Hypothalamus (tissue), 51 donors: ENCODE measurements at places on chromosomes 12 and 14.
A peak's percentile ranks its signal among the peaks of the same experiment; 100 is the strongest.

DNA sequence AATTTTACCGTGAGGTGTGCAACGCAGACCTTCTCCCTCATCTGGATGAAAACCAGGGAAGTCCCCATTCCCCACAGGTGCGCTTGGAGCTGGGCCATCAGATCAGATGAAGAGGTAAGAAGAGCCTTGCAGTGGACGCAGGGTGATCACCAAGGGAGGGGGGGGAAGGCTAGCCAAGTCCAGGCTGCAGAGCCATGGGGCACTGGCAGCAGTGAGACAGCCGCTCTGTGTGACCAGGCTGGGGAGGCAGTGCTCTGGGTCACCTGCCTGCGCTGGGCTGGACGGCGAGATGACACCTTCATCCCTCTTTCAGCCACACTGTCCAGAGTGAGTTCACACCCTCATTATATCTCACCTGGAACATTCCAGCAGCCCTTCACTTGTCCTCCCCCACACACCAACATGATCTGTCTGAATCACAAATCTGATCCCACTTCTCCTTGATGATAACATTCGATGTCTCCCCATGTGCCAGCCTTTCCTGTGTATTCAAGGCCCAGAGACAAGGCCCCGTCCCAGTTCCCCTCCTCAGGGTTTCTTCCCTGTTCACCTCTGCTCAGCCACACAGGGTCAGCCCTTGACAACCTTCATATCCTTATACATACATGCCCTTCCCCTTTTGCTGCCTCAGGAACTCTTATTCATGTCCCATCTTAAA lies 65.9 kb upstream of the VASH1 start:
- DNase-seq: no peak

- no peak for DNase-seq
These were observed 2.1 kb upstream of the ATP23 start for GRCh38 chr12:57939291-57939690.

DNA sequence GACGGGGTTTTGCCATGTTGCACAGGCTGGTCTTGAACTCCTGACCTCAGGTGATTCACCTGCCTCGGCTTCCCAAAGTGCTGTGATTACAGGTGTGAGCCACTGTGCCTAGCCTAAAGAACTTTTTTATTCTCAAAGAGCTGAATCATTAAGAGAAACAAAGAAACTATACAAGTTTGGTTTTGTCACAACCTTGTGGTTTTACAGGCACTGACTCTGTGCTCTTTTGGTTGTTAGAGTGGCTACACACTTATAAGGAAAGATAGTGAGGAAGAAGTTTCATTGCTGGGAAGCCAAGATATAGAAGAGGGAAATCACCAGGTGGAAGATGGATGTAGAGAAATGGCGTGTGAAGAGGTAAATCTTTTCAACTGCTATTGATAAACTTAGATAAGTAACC lies 10.1 kb upstream of the DNAH10 start:
- no peak for DNase-seq

DNA sequence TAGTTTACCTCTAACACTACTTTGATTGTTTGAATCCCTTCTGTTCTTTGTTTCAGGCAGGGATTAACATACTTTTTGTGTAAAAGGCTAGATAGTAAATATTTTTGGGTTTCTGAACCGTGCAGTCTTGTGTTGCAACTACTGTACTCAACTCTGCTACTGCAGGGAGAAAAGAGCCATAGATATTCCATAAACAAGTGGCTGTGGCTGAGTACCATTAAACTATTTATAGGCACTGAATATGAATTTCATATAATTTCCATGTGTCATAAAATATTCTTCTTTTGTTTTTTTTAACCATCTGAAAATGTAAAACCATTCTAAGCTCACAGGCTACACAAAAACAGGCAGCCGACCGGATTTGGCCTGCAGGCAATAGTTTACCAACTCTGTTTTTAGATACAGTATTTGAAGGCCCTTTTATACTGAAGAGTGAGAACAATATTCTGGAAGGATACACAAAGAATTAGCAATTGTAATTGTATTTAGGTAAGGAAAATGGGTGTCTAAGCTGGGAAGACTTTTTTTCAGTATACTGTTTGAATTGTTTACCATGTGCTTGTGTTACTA lies 15.7 kb downstream of the NR1H4 start:
- no peak for DNase-seq

GRCh38 chr12:52295663-52296062 lies 4.3 kb upstream of the KRT81 start:
- no peak for DNase-seq

DNA sequence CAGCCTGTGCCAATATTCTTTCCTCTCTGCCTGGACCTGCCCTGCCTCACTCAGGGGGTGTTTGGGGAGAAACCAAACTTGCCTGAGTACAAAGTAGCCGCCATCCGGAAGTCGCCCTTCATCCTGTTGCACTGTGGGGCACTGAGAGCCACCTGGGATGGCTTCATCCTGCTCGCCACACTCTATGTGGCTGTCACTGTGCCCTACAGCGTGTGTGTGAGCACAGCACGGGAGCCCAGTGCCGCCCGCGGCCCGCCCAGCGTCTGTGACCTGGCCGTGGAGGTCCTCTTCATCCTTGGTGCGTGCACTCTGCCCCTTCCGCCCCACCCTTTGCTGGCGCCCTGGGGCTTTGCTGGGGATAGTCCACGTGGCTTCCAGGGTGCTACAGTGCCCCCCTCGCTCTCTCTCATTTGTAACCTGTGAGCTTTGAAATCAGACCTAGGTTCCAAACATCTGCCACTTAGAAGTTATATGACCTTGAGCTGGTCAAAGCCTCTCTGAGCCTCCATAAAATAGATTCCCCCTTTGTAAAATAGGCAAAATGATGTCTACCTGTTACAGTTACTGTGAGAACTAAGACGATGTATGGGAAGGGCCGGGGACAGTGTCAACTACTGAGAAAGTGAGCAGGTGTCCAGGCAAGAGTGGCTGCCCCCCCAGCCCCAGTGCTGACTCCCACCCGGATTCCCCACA lies 4.5 kb downstream of the KCNH3 start:
- no peak for DNase-seq

DNA sequence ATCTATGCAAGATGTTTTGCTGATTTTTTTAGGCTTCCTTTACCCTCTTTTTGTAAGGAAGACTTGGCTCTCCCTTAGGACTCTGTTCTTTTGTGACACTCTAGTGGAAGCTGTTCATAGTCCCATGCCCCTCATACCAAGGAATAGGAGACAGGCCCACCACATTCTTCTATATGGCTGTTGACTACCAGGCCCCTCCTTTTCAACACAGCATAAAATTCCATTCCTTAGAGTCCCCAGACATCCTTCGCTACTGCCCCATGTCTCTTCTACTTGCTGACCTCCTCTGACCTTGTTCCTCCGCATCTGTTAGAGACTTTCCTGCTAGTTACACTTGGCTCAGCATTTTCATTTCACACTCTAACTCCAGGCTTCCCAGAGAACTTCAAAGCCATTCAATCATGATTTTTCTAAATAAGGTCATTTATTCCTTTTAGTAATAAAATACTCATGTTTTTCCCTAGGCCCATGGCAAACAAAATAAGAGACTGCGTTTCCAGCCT lies 9.7 kb downstream of the PIK3C2G start:
- no peak for DNase-seq

- DNase-seq: peak; percentile 21
These were observed 1.0 kb downstream of the NACA start for GRCh38 chr12:56723889-56724700.

DNA sequence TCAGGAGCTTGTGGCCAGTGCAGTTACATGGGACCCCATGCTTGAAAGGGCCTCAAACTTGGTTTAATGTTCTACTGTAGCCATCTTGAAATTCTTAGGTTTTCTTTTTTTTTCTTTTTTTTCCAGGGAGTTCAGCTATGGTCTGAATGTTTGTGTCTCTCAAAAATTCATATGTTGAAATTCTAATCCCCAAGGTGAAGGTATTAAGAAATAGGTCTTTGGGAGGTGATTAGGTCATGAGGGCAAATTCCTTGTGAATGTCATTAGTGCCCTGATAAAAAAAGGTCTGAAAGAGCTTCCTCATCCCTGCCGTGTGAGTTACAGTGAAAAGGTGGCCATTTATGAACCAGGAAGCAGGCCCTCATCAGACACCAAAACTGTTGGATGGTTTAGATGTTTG lies 324.1 kb downstream of the C12orf75 start:
- DNase-seq: no peak

DNA sequence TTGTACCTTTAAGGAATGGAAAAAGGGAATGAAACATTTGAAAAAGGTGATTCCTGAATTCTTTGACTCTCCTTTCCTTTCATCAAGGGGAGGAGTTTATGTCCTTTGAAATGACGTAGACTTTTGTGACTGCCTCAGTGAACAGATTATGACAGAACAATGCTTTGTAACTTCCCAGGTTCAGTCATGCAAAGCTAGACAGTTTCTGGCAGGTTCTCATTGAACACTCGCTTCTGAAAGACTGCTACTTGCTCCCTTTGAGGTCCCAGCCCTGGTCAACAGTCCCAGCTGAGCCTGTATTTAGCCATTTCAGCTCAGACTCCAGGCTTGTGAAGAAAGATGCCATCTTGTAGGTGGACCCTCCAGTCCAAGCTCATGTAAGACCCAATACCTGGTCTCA lies 1178.9 kb downstream of the BCL11B start:
- no peak for DNase-seq

DNA sequence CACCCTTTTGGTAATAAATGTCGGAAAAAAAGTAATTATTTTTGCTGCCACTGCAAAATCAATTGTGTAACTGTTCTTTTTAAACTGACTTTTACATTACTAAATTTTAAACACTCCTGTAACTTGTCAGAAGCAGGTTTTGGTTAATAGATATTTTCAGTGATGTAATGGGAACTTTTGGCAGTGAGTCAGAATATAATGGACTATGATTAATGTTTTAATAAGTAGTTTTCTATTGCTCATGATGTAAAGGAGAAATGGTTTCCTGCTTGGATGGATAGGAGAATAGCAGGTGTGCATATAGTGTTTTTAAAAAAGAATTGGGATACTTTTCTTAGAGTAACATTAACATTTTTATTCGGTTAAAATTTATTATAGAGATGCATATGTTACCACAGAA lies 58.8 kb downstream of the TRMT5 start:
- DNase-seq: no peak

DNA sequence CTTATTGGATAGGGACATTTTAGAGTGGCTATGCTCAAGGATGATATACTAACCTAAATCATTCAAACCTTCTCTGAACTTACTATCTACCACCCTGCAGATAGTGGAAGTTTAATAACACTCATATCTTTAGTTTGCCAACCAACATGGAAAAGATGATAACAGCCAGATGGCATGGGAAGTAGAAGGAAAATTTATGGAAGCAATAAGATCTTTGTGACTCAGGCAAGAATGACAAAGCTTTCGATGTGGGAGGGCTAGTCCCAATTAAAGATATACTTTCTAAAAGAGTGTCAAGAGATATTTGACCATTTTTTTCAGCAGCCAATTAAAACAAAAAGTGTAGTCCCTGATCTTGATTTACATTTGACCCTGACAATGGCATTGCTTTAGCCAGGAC lies 631.7 kb downstream of the RPS29 start:
- DNase-seq: no peak

- DNase-seq: peak; percentile 76
These were observed 6.8 kb upstream of the RASAL1 start for GRCh38 chr12:113142173-113142885.

GRCh38 chr12:51323966-51324895 lies at the start of gene BIN2:
Gene BIN2 (minus strand): TSS chr12:51324174. CDS start chr12:51324102, 72 bp downstream.
- DNase-seq: peak; percentile 22

- no peak for DNase-seq
These were observed 233.6 kb upstream of the E2F7 start for GRCh38 chr12:77299001-77299400.

- no peak for DNase-seq
These were observed 11.8 kb upstream of the DUSP6 start for GRCh38 chr12:89364058-89364457.

DNA sequence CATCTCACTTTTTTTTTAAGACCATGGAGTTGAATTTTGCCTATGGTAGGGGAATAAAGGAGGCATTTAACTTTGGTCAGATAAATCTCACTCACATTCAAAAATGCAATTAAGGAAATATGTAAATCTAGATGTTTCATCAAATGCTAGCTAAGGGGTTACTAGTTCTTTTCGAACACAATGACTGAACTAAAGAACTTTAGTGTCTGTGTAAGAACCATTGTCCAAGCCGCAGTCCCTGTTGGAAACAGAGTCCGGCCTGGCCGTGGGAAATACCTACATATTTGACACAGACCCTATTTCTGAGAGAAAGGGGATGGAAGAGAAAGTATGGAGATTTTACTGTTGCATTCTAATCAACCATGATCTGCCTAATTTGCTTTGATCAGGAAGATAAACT lies 17.4 kb downstream of the LGR5 start:
- DNase-seq: no peak

GRCh38 chr12:111130336-111130735 lies 210.0 kb upstream of the MYL2 start:
- DNase-seq: no peak

DNA sequence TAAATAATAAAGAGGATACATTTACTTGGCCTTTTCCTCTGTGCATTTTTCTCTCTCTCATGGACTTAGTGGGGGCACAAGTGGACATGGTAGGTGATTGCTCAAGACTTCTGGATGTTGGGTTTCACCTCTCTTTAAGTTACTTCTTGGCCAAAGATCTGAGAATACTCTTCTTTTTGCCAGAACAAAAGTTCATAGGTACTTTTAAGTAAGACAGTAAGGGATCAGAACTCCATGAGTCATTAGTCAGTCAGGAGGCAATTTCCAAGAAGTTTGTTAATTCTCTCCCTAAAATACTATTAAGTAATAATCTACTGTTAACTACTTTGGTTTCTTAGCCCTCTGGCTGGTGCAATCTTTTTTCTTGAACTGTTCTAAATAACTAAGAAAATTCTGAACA lies 84.2 kb downstream of the GRIP1 start:
- DNase-seq: no peak

DNA sequence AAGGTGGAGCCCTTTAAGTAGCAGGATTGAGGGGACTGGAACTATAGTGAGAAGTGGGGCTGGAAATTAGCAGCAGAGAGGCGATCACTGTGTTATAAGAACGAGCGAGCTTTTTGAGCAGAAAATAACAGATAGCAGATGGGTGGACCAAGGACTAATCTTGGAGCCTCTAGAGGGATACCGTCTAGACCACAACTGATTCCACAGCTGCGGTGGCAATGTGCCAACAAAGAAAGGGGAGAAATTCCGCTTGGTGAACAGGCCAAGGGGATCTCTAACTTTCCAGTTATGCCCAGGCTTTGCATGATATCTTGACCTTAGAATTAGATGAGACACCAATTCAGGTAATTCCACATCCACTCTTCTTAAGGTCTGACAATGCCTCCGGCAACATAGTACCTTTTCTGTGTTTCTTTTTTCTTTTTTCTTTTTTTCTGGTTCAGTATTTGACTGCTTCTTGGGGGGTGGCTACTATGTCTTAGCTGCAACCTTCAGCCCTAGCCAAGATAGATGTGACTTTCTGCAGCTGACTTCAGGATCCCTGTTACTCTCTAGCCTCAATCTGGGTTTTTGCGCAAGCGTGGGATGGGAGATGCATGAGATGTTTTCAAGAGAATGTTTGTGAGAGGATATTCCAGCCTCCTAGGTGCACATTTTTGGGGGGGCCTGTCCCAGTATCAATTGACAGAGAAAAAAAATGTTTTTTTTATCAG lies 143.4 kb upstream of the CPSF6 start:
- DNase-seq: no peak

- no peak for DNase-seq
These were observed 134.0 kb downstream of the BCL11B start for GRCh38 chr14:99137913-99138571.

- no peak for DNase-seq
These were observed 421.2 kb downstream of the TMEM121 start for GRCh38 chr14:105947599-105947998.
